ENCODE measurements at places on chromosomes 6 and 20.

- DNase-seq = no peak
Observed at GRCh38 chr20:36756496-36756895, 10.6 kb upstream of the NDRG3 start.

GRCh38 chr6:6885521-6886170 lies 222.1 kb upstream of the RREB1 start:
- no peak for DNase-seq

DNA sequence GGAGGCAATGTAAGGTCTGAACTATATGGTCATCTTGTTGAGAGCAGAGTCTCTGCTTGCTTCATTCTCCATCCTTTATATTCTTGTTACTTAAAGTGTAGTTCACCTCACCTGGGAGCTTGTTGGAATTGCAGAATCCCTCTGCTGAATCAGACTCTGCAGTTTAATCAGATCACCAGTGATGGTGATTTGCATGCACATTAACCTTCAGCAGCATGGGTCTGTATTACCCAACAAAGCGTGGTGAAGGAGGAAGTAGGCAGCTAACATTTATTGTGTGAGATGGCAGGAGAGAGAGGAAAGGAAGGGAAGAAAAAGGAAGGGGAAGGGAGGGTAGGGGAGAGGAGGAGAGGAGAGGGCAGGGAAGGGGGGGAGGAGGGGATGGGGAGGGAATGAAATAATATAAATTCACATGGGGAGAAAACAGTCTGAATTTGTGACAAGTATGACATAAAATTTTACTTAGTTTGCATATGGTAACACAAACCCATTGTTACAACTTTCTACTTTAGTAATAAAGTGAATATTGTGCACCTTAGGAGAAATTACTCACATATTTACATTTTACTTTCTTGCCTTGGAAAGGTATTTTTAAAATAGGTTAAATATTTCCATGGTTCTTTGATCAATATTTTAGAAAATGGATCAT lies 740.7 kb downstream of the DHX35 start:
- DNase-seq = no peak

- no peak for DNase-seq
Observed at GRCh38 chr20:60113024-60113724, 155.0 kb downstream of the CDH26 start.

DNA sequence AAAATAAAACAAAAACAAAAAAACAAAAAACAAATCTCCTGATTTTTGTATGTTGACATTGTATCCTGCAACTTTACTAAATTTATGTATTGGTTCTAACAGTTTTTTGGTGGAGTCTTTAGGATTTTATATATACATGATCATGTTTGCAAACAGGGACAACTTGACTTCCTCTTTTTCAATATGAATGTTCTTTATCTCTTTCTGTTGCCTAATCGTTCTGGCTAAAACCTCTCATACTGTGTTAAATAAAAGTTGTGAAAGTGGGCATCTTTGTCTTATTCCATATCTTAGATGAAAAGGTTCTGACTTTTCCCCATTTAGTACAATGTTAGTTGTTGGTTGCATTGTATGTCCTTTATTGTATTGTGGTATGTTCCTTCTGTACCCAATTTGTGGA lies 261.7 kb upstream of the NOX3 start:
- no peak for DNase-seq

DNA sequence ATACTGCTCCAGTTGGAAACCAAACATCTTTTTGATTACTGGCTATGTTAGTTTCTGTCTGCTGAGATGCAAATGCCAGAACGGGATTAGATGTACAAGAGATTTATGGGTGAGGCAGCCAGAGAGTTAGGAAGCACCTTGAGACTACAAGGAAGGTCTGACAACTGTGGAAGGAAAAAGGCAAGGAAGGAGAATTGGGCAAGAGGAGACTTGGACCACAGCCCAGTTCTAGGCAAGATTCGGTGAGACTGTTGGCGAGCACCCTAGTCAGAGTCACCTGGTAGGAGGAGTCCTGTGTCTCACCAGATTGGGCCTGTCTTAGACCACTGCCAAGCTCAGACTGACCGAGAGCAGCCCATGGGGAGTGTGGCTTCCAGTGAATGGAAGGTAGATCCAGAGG lies 91.8 kb upstream of the F13A1 start:
- no peak for DNase-seq

- DNase-seq = no peak
Observed at GRCh38 chr6:30960907-30961673, 20.3 kb downstream of the MUCL3 start.

DNA sequence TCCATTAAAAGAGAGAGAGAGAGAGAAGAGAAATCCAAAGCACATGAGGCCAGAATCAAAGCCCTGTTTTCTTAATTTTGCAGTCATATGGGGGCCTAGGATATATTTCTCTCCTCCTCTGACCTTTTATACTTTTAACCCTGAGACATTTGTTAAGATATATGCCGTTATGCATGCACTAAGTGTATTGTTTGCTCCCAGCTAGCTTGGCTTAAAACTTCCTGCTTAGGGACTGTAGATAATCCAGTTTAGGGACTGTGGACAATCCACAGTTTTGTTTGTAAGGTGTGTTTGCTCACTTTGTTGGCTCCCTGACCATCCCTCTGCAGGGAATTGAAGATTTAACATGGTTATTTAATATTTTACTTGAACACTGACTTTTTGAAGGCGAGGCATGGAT lies 166.3 kb upstream of the TSHZ2 start:
- no peak for DNase-seq

Measured in stimulated activated CD4-positive, alpha-beta T cell treated with anti-CD3 and anti-CD28 coated beads, Interleukin-2, amount 100 ng/mL, for 24 hours (primary cell).